Activated naive CD4-positive, alpha-beta T cell treated with anti-CD3 and anti-CD28 coated beads, Interleukin-2, amount 50 U/mL, for 72 hours (primary cell): ENCODE measurements at places on chromosomes 2 and 18. TPM values are rescaled to one million over a fixed set of nuclear protein-coding genes. Genes with fewer than 3 reads are reported as not detected.

Gene CD207
- not detected for total RNA-seq

Gene CNDP1
- 0.32 TPM for total RNA-seq

Gene FLACC1
- 1.0 TPM for total RNA-seq

Gene HRH4
- not detected for total RNA-seq

Gene MC5R
- not detected for total RNA-seq

Gene KIF1A
- total RNA-seq = 2.1 TPM

Gene HOXD9
- not detected for total RNA-seq

Gene RUFY4
- total RNA-seq = 3.2 TPM

Gene COLEC12
- total RNA-seq = not detected

Gene ABCG8
- not detected for total RNA-seq

Gene AQP4
- total RNA-seq = not detected

Gene PLA2R1
- not detected for total RNA-seq

Gene SUMO1
- 106 TPM for total RNA-seq

Gene SLC4A5
- 1.6 TPM for total RNA-seq

Gene RGPD3
- total RNA-seq = 0.48 TPM

Gene ELOA2
- total RNA-seq = not detected

Gene ST6GAL2
- total RNA-seq = not detected

Gene RAB6D
- total RNA-seq = not detected

Gene LONRF2
- 0.04 TPM for total RNA-seq

Gene PTPRM
- total RNA-seq = 2.8 TPM

Gene DES
- total RNA-seq = not detected

Gene ZAP70
- 235 TPM for total RNA-seq
